ENCODE measurements at places on chromosomes 11 and 22.

DNA sequence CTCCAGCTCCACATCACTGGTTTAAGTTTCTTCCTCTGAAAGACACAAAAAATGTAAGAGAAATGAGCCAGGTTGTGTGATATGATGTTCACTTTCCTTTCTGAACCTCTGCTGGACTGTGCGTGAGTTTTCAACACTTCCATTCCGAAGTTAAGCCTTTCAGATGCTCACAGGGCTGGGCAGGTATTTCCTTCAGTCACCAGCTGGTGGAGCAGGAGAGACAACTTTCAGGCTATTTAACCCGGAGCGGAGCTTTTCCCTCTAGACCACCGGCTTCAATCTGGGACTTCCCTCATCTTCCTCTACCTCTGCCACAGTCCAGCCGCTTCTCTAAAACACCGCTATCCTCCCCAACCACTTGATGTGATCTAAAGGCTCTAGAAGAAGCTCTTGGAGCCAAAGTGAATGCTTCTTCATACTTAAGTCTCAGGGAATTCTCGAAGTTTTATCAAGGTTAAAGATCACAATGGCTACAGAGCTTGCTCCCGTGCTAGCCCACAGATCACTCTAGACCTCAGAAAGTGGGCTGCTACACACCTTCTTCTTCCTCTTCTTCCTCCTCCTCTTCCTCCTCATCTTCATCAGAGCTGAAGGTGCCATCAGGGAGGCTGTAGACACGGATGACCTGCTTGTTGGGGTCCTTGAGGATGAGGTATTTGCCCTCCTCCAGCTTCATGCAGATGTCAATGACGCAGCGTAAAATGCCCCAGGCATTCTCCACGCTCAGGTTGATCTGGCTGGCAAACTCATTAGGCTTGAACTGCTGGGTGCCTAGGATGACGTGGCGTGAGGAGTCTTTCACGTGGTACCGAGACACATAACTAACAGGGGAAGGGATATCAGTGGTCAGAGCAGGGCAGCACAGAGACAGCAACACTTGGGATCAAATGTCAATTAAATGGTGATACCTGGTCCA lies 4.4 kb upstream of the FOXRED2 start:
- peak; percentile 30 for DNase-seq

- no peak for DNase-seq
Measured at GRCh38 chr11:91906871-91907624, 317.6 kb upstream of the FAT3 start.

DNA sequence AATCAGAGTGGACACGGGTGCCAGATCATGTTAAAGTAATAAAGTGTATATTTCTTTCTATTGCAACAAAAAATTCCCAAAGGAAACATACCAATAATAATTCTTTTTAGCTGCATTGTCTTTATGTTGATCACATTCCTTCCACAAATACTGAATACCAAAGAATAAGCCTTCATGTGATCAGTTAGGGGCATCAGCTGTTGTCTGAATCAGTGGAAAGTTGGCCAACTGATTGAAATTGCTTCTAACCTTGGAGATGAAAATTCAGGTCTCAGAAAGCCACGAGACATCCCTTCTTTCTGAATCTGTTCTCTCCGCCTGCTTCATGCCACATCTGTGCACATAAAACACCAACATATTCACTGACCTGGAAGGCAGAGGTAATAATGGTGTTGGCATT lies 785.2 kb downstream of the KCNA4 start:
- DNase-seq, result no peak

GRCh38 chr11:118008271-118008911 lies 22.2 kb downstream of the IL10RA start:
- DNase-seq, result no peak

- DNase-seq, result no peak
Measured at GRCh38 chr22:28398355-28398754, 281.3 kb downstream of the TTC28 start.

- no peak for DNase-seq
Measured at GRCh38 chr11:44960200-44960845, 9.6 kb upstream of the TP53I11 start.

DNA sequence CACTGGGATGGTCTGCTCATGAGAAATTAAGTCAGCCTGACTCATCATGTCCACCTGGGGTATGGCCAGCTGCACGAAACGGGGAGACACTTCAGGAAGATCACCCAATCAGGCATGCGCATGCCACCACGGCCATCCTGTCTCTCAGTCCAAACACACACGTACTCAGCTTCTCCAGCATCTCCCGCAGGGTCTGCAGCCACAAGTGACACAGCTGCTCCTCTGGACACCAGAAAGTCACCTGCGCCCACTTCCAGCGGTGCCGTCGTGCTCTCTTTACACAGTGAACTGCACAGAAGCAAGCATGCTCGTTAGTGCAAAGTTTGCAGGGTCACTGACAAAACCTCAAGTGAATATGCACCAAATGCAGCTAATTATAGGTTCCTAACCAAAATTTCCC lies 18.1 kb downstream of the CERK start:
- DNase-seq, result no peak

- DNase-seq, result no peak
Measured at GRCh38 chr11:80188076-80188627, 747.3 kb upstream of the TENM4 start.

GRCh38 chr11:122882857-122883645 lies 492 bp downstream of the JHY start:
- no peak for DNase-seq

DNA sequence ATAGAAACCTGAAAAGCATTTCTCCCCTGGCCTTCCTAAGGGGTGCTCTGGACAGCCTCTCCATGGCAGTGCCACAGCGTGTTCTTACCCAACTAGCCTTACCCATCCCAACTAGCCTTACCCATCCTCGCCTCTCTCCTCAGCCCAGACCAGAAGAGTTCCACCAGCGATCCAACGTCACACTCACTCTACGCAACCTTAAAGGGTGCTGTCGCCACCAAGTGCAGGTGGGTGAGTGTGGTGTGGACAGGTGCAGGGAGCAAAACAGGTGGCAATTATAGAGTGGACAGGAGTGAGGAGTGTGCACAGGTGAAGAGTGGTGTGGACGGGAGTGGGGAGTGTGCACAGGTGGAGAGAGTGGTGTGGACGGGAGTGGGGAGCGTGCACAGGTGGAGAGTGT lies 17.8 kb downstream of the TMEM121B start:
- no peak for DNase-seq

DNA sequence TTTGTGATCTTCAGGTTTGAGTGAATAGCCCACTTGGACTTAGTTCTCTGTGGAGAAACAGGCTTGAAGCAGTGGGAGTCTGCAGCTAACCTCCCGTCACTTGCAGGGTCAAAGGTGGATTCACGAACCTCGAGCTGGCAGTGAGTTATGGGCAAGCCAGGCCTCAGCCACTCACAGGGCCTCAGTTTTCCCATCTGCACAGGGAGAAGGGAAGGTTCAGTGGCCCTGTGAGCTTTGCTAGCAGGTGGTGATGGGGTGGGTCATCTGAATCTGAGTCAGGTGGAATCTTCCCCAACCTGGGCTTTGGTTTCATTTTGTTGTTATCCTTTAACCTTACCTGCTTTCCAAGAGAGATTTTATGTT lies 86.6 kb upstream of the GRIK4 start:
- no peak for DNase-seq

DNA sequence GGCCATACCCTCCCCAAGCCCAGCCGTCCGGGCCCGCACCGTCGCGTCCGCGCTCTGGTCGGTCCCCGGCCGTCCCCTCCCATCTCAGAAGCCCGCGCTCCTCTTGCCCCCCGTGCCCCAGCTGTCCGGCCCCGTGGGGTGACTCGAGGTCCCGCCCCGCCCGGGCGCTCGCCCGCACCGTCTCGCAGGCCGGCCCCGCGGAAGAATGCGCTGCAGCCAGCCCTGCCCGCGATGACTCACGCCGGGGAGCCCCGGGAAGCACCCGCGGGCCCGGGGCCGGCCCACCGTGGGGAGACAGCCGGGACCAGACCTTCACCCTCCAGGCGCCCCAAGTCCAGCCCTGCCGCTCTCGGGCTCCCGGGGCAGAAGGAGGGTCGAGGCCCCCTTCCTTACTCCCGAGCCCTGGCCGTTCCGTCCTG lies 320 bp upstream of the PHLDA2 start:
- peak; percentile 81 for DNase-seq
